ENCODE measurements at places on chromosomes 11 and 22.

DNA sequence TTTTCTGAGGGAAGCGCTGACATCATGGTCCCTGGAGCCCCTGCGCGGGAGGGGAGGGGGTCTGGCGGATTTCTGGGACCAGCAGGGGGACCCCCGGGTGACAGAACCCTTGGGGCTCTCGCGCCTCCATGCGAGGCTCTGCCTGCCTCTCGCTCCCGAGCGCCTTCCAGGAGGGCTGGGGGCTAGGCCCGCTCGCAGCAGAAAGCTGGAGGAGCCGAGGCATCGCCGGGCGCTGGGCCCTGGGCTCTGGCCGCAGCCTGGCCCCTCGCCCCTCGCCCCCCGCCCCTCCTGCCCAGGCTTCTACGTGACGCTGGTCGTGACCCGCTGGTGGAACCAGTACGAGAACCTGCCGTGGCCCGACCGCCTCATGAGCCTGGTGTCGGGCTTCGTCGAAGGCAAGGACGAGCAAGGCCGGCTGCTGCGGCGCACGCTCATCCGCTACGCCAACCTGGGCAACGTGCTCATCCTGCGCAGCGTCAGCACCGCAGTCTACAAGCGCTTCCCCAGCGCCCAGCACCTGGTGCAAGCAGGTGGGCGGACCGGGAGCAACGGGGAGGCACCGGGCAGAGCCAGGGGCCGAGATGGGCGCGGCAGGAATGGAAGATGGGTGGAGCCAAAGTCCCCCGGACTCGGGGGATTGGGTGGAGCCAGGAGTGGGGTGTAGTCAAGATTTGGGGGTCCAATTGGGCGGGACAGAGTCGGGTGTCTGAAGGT, 5.4 kb downstream of the BEST1 start:
- DNase-seq: no peak

GRCh38 chr22:39699631-39700360, 129.2 kb downstream of the CACNA1I start:
- DNase-seq: no peak

DNA sequence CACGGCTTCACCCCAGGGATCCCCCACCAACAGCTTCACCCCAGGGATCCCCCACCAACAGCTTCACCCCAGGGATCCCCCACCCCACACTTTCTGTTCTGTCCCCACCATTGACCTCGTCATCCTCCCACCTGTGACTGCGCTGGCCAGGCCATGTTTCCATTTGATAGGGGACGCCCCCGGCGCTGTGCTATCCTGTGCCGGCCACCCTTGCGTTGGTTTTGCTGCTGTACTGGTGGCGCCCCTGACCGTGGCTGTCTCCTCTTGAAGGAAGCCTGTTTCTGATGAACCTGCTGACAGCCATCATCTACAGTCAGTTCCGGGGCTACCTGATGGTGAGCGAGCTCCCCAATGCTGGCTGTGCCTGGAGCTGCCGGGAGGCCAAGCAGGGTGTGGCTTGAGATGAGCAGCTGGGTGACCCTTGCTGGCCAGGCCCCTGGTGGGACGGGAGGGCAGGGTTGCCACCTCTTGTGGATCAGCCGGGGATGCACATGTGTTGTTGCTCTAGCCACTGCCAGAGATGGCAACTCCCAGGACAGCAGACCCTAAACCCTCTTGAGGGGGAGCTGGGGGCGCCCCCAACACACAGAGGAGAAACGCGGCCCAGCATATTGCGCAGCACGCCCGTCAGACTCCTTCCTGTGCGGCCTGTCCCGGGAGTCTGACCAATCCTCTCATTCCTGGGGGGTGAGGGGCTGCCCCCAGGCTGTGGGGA, 22.5 kb downstream of the TPCN2 start:
- no peak for DNase-seq

DNA sequence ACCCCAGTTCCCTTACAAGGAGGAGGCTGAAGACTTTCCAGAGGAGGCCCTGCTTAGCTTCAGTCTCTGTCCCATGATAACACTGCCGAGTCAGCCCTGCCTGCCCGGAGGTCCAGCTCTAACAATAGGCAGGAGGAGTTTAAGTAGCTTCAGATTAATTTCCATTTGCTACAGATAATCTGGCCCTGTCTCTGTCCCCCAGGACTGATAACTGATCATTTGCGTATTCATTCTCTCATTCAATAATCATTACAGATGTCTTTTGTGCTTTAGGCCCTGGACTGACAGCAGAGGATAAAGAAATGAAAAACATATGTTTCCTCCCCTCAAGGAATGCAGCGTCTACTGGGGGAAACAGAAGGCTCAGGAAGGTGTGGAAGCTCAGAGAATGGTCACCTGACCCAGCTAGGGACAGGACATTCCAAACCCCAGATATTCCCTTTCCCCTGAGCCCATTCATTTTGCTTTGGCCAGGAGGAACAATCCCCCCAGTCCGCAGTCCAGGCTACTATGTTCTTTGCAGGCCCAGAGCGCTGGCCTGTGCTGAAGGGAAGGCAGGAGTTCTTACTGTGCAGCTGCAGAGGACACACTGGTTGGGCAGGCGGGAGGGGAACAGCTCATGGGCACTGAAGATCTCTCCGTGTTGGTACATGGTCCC, 20.8 kb downstream of the CHRDL2 start:
- DNase-seq: no peak

DNA sequence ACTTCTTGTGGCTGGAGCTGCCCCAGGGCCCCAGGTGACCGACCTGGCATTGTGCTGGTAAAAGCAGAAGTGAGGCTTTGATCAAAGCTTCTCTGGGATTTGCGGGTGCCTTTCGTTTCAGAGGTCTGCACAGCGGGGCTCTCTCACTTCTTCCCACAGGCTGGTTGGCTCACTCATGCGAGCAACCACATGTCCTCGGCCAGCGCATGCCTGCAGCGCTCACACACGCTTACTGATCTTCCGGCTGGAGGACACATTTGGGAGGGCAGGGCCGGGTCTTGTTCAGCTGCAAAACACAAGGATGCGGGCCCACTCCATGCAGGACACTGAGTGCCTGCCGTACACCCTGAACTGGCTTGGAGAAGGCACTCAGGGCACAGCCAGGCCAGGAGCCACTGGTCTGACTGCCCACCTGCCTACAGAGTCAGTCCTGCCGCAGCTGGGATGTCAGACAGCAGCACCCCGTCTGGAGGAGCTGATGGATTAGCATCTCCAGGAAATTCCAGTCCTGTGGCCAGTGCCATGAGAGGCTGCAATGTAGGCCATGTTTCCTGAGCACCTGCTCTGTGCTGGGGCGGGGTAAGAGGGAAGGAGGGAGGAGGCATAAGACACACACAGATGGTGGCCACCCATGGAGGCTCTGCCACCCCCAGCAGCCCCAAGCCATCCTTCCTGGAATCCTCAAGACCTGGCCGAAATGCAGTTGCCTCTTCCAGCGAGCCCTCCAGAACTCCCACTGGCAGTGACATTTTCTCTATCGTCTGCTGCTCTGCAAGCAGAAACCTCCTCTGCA, 1383.2 kb downstream of the BRD1 start:
- DNase-seq: no peak

DNA sequence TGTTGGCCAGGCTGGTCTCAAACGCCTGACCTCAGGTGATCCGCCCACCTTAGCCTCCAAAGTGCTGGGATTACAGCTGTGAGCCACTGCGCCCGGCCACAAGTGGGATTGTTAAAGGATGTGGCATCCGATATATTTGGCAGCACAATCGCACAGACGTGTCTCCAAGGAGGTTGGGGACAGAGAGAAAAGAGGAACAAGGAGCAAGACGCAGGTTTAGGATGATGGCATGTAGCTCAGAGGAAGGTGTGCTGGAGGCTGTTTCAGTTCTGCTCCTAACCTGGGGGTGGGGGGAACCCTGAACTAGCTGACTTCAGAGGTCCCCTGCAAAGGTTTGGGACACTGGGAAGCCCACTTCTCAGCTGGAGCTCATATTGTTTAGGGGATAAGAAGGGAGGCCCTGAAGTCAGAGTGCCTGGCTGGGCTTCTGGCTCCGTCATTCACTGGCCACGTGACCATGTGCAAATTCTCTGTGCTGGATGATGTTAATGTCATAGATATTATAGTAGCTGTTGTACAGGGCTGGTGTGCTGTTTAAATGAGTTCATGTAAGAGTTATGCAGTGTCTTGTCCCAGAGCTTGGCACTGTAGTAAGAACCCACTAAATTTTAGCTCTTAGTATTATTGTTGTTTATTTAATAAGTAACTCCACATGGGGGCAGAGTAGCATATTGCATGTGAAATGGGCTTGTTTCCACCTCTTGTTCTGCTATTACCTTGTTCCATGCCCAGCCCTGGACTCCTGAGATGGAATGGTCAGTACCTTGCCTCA, 129.7 kb downstream of the ST3GAL4 start:
- no peak for DNase-seq

- DNase-seq: peak; percentile 18
Observed at GRCh38 chr11:81444297-81444696, 1289.4 kb downstream of the FAM181B start.

- DNase-seq: no peak
Observed at GRCh38 chr11:134759855-134760254, 347.8 kb upstream of the B3GAT1 start.

- DNase-seq: no peak
Observed at GRCh38 chr11:123135863-123136446, 59.1 kb downstream of the CLMP start.

DNA sequence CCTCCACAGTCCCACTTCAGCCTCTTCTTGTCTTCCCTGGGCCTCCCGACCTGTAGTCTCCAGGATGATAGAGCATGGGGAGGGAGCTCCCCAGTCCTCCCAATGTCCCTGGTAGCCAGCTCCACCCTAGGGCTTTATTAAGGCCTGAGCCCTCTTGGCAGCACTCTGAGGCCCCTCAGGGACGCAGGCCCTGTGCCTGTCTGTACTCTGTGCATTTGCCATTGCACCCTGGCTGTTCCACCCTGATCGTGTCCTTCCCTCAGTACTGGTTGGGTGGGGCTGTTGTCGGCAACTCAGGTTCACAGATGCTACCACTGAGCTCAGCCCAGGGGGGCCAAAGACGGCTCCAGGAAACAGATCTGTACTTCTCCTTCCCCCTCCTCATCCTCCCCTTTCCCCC, 7.2 kb downstream of the SSTR3 start:
- DNase-seq: peak; percentile 14

GRCh38 chr11:57974132-57974531, 49.5 kb upstream of the OR9Q1 start:
- DNase-seq: no peak

DNA sequence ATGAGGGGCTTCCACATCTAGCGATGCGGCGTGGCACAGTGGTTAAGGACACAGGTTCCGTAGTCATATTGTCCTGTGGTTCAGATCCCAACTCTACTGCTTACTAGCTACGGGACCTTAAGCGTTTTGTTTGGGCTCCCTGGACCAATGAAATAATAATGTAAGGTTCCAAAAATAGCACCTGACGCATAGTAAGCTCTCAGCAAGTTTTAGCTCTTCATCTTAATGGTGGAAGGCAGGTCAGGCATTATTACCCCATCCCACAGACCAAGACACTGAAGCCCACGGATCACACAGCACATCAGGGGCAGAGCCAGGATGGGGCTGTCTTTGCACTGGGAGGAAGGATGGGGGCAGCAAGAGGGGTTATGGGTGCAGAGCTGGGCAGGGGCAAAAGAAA, 13.0 kb downstream of the DNAJB13 start:
- DNase-seq: no peak

- no peak for DNase-seq
Observed at GRCh38 chr11:37199082-37199481, 601.0 kb upstream of the RAG2 start.

DNA sequence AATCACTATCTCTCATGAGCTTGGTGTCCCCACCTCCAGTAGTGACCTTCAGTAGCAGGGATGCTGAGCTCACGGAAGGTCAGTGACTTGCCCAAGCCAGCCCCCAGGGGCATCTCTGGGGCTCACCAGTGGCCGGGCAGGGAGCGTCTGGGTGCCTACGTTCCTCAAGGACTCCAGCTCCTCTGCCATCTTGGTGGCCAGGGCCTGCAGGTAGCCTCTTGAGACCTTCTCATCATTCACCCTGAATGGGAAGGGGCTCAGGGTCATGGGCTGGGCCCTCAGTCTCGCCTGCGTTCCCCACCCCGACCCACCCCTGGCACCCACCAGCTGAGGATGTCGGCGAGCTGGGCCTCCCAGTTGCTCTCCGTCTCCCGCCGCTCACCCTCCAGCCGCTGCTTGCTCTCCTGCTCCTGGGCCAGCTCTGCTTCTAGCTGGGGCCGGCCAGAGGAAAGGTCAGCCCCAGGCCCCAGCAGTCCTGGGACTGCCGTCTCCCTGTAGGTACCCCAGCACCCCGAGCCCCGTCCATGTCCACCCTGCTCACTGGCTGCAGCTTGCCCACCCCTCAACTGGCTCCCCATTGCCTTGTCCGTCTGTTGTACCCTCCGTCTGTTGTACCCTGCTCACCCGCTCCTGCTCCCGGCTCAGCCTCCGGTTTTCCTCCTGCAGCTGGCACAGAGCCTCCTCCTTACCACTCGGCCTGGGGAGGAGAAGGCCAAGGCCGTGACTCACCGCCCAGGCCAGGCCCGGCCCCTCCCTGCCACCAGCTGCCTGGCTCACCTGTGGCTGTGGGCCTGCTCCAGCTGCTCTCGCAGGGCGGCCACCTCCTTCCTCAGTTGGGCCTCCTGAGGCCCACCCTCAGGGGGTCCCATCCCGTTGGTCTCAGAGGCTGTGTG, 9.5 kb downstream of the CDC42BPG start:
- DNase-seq: no peak

DNA sequence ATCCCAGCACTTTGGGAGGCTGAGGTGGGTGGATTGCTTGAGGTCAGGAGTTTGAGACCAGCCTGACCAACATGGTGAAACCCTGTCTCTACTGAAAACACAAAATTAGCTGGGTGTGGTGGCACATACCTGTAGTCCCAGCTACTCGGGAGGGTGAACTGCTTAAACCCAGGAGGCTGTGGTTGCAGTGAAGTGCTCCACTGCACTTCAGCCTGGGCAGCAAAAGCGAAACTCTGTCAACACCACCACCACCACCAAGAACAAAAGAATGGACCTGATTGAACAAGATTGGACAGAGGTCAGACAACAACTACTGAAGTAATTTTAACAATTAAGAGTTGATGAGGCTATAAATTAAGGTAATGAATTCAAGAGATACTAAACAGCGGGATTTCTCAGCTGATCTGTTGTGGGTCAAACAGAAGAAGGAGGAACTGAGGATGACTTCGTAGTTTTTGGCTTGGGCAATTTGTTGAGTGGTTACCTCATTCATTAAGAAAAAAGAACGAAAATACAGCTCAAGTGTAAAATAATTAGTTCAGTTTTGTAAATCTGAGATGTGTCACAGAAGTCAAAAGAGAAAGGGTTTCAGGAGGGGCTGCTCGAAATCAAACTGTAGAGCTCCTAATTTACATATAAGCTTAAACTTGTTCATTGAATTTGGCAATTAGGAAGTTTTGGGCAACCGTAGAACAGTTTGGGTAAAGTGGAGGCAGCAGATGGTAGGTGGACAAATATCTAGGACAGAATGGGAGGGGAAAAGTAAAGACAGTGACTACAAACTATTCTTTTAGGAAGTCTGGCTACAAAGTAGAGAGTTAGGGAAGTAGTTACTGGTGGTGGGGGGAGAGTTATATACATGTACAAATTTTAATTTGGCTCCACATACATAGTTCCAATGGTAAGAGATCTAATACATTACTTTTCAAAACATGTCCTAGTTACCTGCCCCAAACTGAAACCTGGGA, 4.5 kb downstream of the IL18 start:
- no peak for DNase-seq

- no peak for DNase-seq
Observed at GRCh38 chr11:66559142-66559865, 9.1 kb downstream of the CTSF start.

- no peak for DNase-seq
Observed at GRCh38 chr11:82450996-82451395, 282.7 kb downstream of the FAM181B start.

Data from Caco-2 (cell line).